ENCODE measurements at places on chromosomes 16 and 17.

DNA sequence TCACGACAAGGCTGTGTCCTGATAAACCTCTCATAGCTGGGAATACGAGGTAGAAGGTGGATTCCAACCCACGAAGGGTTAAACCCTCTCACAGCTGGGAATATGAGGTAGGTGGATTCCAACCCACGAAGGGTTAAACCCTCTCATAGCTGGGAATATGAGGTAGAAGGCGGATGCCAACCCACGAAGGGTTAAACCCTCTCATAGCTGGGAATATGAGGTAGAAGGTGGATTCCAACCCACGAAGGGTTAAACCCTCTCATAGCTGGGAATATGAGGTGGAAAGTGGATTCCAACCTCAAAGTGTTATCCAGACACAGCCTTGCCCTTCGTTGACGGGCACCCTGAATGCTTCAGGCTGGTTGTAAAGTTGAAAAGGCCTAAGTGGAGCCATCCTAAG lies 31.0 kb downstream of the AXIN1 start:
- no peak for DNase-seq

- DNase-seq: no peak
These were observed 78.9 kb upstream of the EEF2KMT start for GRCh38 chr16:5176505-5176904.

DNA sequence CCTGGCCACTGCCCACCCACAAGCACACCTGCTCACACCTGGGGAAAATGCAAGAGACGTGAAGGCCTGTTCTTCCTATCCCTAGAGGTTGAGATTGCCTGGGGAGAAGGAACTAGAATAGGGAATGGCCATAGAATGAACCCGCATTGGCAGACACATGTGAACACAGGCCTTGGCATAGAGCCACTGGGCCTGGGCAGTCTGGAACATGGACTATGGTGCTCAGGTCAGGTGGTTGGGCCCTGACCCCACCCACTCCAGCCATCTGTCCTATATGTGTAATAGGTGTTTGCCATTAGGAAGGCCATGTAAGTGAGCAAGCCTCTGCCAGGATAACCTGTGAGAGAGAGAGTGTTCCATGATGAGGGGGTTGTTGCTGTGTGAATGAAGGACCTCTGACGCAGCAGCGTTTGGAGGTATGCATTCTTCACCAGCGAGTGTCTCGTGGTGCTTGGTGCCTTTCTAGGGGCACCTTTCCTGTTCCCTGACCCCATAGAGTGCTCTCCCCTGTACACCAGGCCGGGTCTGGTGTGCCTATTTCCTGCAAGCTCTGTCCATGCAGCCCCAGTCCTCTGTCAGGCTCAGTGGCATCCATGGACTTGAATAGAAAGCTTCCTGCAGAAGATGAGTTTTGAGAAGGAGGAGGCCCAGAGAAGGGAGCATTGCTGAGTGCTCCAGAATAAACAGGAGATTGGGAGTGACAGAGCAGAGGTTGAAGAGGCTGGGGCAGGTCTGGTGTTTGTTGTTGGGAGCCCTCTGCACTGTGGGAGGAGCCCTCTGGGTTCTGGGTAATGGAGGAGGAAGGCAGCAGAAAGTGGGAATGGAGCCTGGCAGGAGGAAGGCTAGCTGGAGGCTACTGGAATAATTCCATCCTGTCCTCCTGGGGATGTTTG lies 15.6 kb downstream of the CTRL start:
- no peak for DNase-seq

DNA sequence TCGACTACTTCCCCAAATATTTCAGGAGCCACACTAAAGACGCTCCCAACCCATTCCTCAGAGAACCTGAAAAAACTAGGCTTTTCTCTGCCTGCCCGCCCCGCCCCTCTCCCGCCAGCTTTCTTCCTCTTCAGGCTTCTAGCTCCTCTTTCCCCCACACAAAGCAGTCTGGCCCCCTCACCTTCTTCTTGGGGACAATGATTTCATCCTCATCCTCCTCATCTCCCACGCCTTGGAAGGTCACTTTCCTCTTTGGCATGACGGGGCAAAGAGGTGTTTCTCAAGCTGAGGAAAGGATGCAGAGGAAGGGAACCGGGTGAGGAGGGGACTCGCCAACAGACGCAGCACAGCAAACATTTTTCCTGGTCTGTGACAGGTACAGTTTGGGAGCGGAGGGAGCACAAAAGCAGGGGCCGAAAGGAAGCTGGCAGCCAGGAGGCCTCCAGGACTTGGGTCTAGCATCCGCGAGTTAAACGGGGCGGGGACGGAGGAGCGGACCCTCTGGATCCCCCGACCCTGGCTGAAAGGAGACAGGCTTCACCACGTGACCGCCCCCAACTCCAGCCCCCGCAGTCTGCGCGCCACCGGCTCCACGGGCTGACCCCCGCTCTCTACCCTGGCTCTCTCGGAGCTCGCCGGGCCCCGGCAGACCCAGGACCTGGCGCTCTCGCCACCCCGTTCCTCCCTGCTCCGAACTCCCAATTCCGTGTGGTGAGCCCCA lies 525 bp downstream of the CD2BP2 start:
- DNase-seq: no peak

DNA sequence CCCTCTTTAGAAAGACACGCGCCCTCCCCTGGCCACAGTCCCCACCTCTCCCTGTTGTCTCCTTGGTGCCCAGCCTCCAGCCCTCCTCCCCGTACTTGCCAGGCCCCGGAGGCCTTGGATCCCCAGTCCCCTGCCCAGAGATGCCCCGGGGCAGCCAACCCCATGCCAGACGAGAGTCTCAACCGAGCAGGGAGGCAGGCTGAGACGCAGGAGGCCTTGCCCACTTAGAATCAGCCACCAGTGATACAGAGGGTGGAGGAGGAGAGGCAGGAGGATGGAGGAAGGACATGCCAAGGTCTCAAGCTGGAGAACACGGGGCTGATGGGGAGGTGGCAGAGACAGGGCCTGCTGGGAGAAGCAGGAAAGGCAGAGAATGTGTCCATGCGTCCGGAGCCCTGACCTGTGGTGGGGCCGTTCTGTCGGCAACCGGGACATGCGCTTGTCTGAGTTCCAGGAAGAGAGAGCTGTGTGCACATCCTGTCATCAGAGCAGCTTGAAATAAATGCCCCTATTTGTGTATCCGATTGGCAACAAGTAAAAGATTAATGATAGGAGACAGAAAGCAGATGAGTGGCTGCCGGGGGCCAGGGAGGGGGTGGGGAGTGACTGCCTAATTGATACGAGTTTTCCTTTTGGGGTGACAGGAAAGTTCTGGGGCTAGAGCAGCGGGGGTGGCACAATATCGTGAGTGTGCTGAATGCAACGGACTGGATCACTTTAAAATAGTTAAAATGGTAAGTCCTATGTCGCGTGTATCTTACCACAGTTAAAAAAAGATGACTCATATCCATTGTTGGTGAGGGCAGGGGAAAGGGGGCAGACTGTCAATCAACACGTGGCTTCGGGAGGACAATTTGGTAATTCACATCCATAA lies 44.7 kb upstream of the MEAK7 start:
- no peak for DNase-seq

DNA sequence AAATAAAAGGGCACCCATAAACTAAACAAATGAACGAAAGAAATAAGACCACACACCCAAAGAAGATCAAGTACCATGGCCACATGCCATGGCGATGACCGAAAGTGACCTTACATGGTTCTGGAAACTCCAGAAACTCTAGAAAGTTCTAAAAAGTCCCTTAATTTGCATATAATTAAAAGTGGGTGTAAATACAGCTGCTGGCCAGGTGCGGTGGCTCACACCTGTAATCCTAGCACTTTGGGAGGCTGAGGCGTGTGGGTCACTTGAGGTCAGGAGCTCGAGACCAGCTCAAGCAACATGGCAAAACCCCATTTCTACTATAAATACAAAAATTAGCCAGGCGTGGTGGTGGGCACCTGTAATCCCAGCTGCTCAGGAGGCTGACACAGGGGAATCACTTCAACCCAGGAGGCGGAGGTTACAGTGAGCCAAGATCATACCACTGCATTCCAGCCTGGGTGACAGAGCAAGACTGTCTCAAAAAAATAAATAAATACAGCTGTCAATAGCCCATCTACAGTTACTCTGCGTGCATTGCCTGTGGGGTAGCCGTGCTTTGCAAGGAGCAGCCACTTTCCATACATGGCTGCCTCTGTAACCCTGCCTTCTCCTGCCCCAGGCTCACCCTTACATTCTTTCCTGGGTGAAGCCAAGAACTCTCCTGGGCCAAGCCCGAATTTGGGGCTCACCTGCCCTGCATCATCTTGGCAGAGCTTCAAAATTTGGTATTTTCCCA lies 7.2 kb upstream of the ZNF778 start:
- no peak for DNase-seq

- no peak for DNase-seq
These were observed 8.7 kb downstream of the EIF1 start for GRCh38 chr17:41697122-41697962.

GRCh38 chr16:57167953-57168352 lies 17.9 kb downstream of the PSME3IP1 start:
- no peak for DNase-seq

- DNase-seq: peak; percentile 3
These were observed 6.8 kb downstream of the KIFC3 start for GRCh38 chr16:57795431-57795878.

GRCh38 chr17:17873450-17873991 lies 36.7 kb upstream of the SREBF1 start:
- no peak for DNase-seq

DNA sequence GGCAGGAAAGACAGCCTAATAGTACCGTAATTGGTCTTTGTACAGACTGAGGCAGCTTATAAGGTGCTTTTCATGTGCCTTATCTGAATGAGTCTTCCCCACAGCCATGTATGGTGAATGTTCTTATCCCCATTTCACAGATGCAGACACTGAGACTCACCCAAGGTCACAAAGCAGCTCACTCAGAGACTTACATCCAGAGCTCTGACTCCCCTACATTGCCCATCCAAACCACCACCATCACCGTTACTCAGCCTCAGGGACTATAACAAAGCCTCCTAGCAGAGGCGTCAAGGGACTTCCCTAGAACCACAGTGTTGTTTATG lies 627 bp upstream of the GPR179 start:
- no peak for DNase-seq

GRCh38 chr16:51407921-51408320 lies 256.9 kb upstream of the SALL1 start:
- DNase-seq: no peak

DNA sequence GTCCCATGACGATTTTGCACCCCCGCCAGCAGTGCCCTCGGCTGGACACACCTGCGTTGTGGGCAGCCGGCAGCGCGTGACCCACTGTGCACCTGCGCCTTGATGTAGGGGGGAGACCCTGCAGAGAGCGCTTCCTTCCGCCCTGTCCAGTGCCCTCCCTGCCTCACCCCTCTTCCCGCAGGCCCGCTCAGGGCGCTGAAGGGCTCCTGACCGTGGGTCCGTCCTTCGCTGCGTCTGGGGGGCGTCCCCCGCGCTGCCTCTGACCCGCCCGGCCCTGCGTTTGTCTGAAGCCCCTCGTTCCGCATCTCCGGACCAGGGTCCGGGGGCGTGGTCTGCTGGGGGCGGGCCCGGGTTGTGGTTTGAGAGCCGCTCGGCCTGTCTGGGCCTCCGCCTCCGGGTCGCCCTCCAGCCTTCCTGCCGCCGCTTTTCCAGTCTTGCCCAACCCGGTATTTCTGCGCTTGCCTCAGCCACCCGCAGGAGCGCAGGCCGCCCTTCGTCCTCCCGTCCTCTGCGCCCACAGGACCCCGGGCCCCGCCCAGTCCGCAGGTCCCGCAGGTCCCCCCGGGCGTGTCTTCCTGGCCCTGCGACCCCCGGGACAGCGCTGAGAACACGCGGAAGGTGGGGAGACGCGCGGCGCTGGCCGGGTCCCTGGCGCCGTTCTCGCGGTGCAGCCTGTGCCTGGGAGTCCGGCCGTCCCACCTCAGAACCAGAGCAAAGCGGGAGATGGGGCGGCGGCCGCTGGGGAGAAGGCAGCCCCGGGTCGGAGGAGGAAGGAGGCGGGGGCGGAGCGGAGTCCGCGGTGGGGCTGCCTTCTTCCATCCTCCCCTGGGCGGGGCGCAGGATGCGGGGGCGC lies 4.0 kb upstream of the IL17C start:
- no peak for DNase-seq

- DNase-seq: no peak
These were observed 9.2 kb upstream of the UBALD2 start for GRCh38 chr17:76255801-76256429.

GRCh38 chr16:84166796-84167695 lies 19.8 kb downstream of the TAF1C start:
- no peak for DNase-seq

- peak; percentile 1 for DNase-seq
These were observed 96.6 kb upstream of the SMIM36 start for GRCh38 chr17:55607731-55608341.

DNA sequence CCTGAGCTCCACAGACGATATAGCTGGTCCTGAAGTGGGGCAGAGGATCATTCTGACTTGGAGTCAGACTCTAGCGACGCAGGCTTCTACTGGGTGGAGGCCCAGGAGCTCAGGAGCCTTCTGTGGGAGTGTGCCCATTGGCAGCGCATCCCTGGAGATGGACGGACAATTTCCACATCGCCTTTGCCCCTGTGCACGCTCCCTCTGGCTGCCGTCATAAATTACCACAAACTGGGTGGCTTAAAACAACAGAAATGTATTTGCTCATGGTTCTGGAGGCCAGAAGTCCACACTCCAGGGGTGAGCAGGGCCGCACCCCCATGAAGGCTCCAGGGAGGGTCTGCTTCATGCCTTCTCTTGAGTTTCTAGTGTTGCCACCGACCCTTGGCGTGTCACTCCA lies 6.9 kb downstream of the CARD14 start:
- no peak for DNase-seq

- no peak for DNase-seq
These were observed 171.4 kb downstream of the IRX5 start for GRCh38 chr16:55102077-55102476.

- DNase-seq: no peak
These were observed 2.4 kb upstream of the SLC47A2 start for GRCh38 chr17:19718613-19719354.

DNA sequence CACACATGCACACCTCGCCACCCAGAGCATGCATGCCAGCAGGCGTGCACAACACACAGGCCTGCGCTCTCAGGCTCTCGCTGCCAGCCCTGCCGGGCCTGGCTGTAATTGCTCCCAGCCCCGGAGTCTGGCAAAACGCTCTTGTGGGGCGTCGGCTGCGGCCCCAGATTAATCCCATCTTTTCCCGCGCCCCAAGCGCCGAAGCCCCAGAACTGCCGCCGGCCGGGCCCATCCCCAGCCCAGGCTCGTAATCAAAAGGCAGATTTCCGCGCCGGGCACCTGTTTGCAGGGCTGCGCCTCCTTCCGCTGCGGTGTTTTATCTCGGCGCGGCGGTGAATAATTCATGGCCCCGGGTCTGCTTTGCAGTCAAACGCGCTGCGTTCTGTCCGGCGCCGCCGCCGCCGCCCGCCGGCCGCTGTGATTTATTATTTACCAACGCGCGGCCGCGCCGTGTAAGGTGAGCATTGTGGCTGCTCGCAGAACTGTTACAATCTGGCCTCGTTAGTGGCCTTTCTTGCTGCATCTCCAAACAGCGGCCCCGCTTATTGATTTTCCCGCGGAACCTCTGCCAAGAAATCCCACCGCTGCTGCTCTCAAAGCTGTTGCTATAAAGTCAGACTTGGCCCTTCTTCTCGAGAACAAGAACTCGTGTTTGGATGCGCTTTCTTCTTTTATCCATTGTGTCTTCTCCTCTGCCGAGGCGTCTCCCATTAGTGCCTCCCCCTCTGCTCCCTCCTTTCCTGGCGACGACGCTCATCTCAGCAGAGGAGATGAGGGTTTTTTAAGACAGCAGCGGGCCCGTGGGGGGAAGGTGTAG lies 126.1 kb downstream of the IRX5 start:
- no peak for DNase-seq

GRCh38 chr17:38428112-38428642 lies at the start of gene ARHGAP23:
ARHGAP23 (plus strand) TSS chr17:38428464; CDS start chr17:38428486, 22 bp downstream.
- no peak for DNase-seq
